ENCODE measurements at places on chromosomes 4 and X.

GRCh38 chr4:140003876-140004548 lies 150.0 kb downstream of the MAML3 start:
- DNase-seq: no peak

GRCh38 chr4:74117024-74117534 lies 18.1 kb upstream of the CXCL2 start:
- no peak for DNase-seq

- no peak for DNase-seq
These were observed 15.9 kb downstream of the TMEM187 start for GRCh38 chrX:153988493-153988892.

- no peak for DNase-seq
These were observed 912 bp downstream of the CXorf65 start for GRCh38 chrX:71105628-71106027.

DNA sequence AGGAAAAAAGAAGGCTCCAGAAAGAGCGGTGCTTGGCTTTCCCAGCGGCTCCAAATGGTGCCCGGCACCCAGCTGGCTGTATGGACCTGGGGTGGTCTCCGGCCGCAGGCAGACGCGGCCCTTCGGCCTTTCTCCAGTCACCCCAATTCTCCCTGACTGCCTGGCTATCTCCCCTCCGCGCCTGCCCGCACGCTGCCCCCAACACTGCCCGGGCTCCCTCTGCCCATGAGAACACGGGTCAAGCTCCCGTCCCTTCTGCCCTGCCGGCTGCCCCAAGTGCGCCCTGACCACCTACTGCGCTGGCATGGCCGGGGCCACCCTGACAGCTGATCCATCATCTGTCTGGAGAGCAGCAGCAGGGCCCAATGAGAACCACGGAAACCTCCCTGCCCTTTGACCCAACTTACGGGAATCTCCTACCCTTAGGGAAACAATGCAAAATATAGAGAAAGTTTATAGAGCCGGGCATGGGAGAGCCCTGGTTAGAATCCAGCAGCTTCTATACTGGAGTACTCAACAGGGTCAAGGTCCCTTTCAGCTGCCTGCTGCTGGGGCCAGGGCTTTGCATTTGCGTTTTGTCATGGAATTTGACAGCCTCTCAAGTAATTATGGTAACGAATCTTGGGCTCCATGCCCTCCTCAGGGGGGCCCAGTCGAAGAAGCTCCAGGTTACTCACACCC lies 1.2 kb upstream of the FAM3A start:
- DNase-seq: no peak

- no peak for DNase-seq
These were observed 47.4 kb downstream of the ZNF185 start for GRCh38 chrX:152945021-152945979.

DNA sequence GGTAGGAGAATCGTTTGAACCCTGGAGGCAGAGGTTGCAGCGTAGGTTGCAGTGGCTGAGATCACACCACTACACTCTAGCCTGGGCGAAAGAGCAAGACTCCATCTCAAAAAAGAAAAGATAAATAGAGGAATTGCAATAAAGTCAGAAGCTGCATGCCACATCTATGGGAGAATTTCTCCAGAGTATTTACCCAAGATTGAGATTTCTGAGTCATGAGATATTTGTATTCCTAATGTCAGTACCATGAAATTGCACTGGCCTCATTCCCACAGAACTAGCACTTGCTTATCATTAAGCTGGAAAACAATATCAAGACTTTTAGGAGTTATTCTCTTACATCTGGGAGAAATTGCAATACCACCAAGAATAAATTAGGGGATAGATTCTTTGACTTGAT lies 37.4 kb downstream of the ASIC5 start:
- DNase-seq: no peak

DNA sequence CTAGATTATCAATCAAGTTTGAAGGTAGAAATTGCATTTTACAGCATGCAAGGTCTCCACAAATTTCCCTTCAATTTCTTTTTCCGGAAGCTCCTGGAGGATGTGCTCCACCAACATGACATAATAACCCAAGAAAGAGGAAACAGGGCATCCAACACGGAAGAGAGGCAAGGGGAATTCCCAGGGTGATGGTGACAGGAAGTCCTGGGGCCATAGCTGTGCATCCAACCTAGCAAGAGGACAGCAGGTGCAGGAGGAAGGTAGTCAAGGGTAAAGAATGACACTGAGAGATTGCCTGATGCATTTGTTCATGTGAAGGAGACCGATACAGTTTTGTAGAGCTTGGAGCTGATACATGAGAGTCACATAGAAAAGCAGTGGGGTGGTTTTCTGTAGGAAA lies 115.7 kb upstream of the LSM6 start:
- DNase-seq: no peak

DNA sequence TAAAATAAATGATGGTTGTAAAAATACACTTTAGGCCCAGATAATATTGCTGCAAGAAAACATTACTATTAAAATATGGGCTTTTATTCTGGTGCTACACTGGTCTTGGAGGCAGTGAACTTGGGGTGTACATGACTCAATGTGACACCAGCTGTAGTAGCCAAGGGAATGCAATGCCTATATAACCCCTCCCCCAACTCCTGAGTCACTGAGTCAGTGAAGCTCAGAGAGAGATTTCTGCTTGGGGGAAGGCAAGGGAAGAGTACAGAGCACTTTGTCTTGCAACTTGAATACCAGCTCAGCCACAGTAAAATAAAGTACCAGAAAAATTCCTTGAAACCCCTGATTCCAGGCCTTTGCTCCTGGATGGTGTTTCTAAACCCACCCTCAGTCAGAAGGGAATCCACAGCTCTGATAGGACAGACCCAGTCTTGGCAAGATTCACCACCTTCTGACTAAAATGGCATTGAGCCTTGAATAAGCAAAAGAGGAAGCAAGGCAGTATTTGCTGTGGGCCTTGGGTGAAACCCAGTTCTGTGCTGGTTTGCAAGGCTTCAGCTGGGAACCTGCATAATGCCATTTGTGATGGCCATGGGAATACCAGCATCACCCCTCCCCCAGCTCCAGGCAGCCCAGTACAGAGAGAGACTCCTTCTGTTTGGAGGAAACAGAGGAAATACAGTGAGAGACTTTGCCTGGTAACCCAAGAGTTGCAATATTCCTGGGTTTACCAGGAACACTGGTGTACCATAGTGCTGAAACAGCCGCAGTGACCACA lies 209.9 kb downstream of the IQCM start:
- no peak for DNase-seq

DNA sequence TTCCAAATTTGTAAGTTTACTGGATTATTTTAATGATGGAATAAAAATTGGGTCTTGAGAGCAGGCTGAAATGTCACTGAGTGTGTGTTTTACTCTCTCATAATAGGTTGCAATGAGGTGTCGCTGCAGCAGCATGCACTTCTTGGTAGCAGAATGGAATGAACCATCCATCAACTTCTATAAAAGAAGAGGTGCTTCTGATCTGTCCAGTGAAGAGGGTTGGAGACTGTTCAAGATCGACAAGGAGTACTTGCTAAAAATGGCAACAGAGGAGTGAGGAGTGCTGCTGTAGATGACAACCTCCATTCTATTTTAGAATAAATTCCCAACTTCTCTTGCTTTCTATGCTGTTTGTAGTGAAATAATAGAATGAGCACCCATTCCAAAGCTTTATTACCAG lies 2.6 kb downstream of the SAT1 start:
- no peak for DNase-seq

DNA sequence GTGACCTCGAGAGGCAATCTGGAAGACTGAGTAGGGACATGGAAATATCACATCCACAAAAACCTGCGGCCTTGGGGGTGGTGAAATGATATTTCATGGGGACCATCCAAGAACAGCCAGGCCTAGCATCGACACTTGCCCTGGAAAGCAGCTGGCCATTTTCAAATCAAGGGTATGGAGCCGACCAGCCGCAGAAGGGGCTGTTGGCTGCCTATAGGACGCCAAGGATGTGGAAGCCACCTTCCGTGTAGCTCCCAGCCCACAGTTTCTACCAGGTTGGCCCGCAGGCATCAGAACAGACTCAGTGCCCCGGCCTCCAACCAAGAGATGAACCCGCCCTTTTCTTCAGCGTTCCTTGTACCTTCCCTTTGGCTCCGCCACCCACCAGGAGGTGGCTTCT lies 5.4 kb upstream of the LOC101059915 start:
- no peak for DNase-seq

- no peak for DNase-seq
These were observed 57.0 kb upstream of the RAI2 start for GRCh38 chrX:17917945-17918577.

- no peak for DNase-seq
These were observed 222.8 kb downstream of the NLGN4X start for GRCh38 chrX:6005856-6006255.

DNA sequence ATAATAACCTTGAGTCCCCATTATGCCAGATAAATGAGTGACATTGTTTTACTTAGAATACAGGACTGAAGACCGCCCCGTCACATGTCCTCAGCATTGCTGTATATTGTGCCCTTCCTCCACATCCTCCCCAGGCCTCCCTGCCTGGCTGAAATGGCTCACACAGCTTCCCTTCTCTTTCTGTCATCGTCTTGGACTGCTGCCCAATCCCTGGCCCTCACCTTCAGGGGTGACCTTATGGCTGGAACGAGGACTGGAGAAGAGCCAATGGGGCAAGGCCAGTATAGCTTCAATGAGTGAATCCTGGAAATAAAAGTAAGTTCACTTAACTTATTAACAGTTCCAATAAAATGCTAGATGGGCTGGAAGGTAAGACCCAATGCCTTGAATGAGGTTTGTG lies 2.7 kb downstream of the KCNE5 start:
- DNase-seq: no peak

- no peak for DNase-seq
These were observed 28.5 kb downstream of the SASH3 start for GRCh38 chrX:129808158-129808828.

GRCh38 chrX:119784747-119785446 lies 6.5 kb downstream of the RPL39 start:
- DNase-seq: no peak

GRCh38 chr4:41241919-41242318 lies 14.8 kb upstream of the UCHL1 start:
- DNase-seq: no peak

- DNase-seq: no peak
These were observed 106.1 kb downstream of the CHM start for GRCh38 chrX:85941275-85941674.

- peak; percentile 25 for DNase-seq
These were observed 43.7 kb upstream of the TMSB15B start for GRCh38 chrX:103918571-103919269.

DNA sequence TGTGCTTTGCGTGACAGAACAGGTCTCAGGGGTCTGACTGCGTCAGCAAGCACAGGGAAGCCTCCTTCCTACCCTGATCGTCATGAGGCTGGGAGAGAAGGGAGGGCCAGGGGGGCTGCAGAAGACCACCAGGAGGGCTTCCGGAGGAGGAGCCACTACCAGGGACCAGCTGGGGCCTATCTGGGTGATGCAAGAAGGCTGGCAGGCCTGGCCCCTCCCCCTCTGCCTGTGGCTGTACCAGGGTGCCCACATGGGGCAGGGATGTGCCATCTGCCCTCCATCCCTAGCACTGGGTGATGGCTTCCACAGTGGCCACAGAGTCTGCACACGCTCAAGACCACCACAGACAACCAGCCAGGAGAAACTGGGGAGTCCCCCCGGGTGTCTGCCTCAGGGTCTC lies 116.4 kb upstream of the NKX1-1 start:
- no peak for DNase-seq

DNA sequence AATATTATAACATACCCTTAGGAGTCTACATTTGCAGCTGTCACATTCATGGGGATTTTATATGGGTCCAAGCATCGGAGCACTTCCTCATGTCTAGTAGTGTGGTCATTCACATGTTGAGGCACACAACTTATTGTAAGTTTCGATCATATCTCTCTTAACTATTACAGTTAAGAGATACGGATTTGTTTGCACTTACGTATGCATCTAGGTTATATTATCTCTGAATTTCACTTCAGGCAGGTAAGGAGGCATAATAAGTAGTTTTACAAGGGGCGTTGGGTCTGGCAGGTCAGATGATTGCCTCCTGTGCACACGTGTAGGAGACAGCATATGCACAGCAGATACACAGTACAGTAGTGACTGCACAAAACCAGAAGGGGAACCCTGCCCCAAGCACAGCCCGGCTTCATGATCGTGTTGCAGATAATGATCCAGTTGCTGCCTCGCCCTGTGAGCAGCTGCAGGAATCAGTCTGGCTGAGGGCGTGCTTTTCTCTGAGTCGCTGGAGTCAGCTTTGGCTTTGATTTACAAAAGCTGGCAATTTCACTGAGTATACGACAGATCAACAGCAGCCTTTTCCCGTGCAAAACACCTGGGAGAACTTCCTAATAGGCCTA lies 302.9 kb upstream of the GATB start:
- DNase-seq: no peak

DNA sequence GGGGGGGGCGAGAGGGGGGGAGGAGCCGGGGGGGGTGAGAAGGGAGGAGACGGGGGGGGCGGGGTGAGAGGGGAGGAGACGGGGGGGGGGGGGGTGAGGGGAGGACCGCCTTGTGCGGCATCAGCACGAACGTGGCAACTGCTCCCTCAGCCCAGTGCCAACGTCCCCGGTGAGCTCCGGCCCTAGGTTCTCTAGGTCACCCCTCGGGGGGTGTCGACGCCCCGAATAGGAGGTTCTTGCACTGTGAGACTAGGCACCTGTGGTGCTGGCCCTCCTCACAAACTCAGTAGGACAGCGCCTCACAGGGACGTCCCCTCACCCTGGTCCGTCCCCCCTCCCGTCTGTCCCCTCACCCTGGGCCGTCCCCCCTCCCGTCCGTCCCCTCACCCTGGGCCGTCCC lies 21.5 kb upstream of the GTPBP6 start:
- no peak for DNase-seq

- DNase-seq: no peak
These were observed 57.4 kb downstream of the GATB start for GRCh38 chr4:151703401-151703800.

DNA sequence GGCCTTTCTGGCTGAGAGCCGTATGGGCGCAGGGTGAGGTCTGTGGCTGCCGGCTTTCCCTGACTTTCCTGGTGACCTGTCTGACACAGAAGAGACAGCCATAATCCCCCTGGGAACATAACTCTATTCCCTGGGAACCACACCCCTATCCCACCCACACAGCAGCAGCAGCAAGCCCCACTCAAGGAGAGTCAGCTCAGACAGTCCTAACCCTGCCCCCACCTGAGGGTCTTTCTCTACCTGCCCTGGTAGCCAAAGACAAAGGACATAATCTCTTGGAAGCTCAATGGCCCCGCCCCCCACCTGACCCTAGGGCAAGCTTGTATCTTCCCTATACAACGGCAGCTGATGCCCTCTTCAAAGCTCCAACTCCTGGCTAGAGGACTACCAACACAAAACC lies 74.6 kb downstream of the PABPC4L start:
- DNase-seq: no peak

- DNase-seq: no peak
These were observed 81.2 kb downstream of the CXXC4 start for GRCh38 chr4:104413487-104413886.

- DNase-seq: no peak
These were observed 231.5 kb downstream of the UNC5C start for GRCh38 chr4:95317085-95317793.

GRCh38 chrX:103941201-103941975 lies 21.0 kb upstream of the TMSB15B start:
- no peak for DNase-seq
